ENCODE measurements at places on chromosomes 6 and 20.

DNA sequence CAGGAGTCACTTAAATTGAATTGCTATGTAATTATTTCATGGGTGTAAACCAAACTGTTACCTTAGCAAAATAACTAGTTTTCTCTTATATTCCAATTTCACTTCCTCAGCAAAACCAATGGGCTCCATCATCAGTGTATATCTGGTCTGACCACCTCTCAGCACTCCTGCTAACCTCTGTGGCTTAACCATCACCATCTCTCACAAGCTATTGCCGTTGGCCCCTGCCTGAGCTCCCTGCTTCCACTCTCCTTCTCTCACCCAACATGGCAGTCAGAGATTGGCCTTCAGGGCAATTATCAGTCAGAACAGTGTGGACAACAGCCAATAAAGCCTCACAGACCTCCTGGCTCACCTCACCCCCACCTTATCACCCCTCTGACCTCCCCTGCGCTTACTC lies 124.0 kb downstream of the CARMIL1 start:
- DNase-seq, result no peak

DNA sequence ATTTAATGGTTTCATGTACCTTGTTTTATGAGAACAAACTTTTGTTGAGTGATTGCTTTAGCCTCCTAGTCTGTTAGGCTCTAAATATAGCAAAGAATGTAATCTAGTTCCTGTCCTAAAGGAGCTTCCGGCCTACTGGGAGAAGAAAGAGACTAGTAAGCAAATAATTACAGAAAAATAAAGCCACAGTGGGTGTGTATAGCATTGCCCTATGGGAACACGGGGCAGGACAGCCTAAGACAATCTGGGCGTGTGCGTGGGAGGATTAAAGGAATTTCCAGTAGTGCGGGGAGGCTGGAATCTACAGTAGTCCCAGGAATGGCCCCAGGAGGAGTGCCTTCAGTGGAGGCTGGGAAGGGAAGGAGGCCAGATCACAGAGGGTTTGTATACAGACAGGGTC lies 98.1 kb upstream of the AKAP12 start:
- no peak for DNase-seq

GRCh38 chr20:37475252-37475651 lies 45.8 kb upstream of the NNAT start:
- DNase-seq, result no peak

GRCh38 chr6:14467591-14467990 lies 350.0 kb downstream of the CD83 start:
- no peak for DNase-seq
